ENCODE measurements at places on chromosomes 4 and X.

GRCh38 chr4:77576351-77576750 is 29.3 kb upstream of the CXCL13 start:
- H3K36me3 ChIP-seq, result no peaks in the 10 kb centered on the region
- peaks cover 33% of the 10 kb centered on the region for H3K27me3 ChIP-seq
- no peak overlapping the region for H3K4me3 ChIP-seq
- no peak for DNase-seq
- peaks cover 10% of the 10 kb centered on the region for H3K4me1 ChIP-seq

DNA sequence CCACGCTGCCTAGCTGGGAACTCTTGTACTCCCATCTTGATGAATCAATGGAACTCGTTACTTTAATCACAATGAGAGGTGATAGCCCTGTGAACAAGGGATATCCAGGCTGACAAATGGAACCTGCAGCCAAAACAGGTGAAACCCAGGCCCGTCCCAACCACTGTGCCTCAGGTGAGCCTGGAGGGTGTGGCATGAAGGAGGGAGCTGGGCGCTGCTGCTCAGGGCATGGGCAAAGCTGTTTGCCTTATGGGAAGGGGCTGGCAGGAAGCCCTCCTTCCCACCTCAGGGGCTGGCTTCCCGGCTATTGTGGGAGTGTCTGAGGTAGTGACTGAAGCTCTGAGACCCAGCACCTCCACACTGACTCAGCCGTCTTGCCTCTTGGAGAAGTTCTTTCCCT is 209.4 kb upstream of the ATP6AP2 start:
- no peaks in the 10 kb centered on the region for H3K36me3 ChIP-seq
- H3K27me3 ChIP-seq, result no peaks in the 10 kb centered on the region
- no peak overlapping the region for H3K27ac ChIP-seq
- H3K4me1 ChIP-seq, result no peaks in the 10 kb centered on the region

GRCh38 chr4:35052546-35052945 is 1191.8 kb downstream of the ARAP2 start:
- no peaks in the 10 kb centered on the region for H3K36me3 ChIP-seq
- H3K4me3 ChIP-seq, result no peak overlapping the region
- H3K27me3 ChIP-seq, result no peaks in the 10 kb centered on the region
- no peak overlapping the region for H3K27ac ChIP-seq
- DNase-seq, result no peak
- H3K4me1 ChIP-seq, result no peaks in the 10 kb centered on the region

- no peak for DNase-seq
- no peaks in the 10 kb centered on the region for H3K4me1 ChIP-seq
- H3K36me3 ChIP-seq, result no peaks in the 10 kb centered on the region
- H3K4me3 ChIP-seq, result no peak overlapping the region
- no peaks in the 10 kb centered on the region for H3K27me3 ChIP-seq
- H3K27ac ChIP-seq, result no peak overlapping the region
Measured at GRCh38 chr4:14309431-14309830, 681.9 kb upstream of the BOD1L1 start.

GRCh38 chr4:1366371-1367229 is 19.6 kb downstream of the UVSSA start:
- no peak overlapping the region for H3K27ac ChIP-seq
- DNase-seq, result no peak
- H3K4me1 ChIP-seq, result no peaks in the 10 kb centered on the region
- H3K36me3 ChIP-seq, result no peaks in the 10 kb centered on the region
- H3K4me3 ChIP-seq, result no peak overlapping the region
- H3K27me3 ChIP-seq, result no peaks in the 10 kb centered on the region

GRCh38 chr4:87532109-87532508 is 2.9 kb upstream of the SPARCL1 start:
- H3K27ac ChIP-seq, result no peak overlapping the region
- H3K4me1 ChIP-seq, result no peaks in the 10 kb centered on the region
- H3K4me3 ChIP-seq, result no peak overlapping the region
- H3K27me3 ChIP-seq, result no peaks in the 10 kb centered on the region
- no peak for DNase-seq

DNA sequence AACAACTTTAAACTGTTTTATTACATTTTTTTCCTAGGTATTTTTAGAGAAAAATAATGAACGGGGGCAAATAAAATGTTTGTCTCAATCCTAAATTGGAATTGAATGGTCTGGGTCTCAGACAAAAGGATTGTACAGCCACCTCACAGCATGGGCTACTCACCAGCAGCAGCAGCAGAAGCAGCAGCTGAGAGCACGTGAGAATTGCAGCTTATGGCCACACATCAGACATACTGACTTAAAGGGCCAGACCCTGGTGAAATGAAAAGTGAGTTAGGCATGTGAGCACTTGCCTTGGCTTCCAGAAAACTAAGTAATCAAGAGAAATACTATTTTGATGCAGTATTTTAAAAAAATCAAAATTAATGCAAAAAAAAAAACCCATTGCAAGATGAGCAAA is 56.6 kb downstream of the AASDH start:
- H3K27me3 ChIP-seq, result no peaks in the 10 kb centered on the region
- DNase-seq, result no peak
- H3K4me3 ChIP-seq, result no peak overlapping the region
- H3K4me1 ChIP-seq, result no peaks in the 10 kb centered on the region

DNA sequence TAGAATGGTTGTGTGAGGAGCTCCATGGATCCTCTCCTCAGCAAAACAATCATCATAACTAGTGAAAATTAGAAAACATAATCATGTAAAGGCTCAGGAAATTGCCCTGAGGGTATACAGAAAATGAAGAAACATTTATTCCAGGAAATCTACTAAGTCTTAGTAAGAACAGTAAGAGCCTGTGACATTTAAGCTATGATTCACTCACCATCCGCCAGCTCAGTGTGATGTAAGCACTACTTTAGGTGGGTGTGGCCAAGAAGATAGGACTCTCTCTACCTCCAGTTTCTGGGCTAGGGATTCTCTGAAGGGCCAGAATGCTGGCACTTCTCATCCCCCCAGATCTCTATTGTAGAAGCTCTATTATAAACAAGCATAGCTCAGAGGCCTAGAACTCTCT is 147.5 kb downstream of the DLG3 start:
- H3K4me3 ChIP-seq, result no peak overlapping the region
- peaks cover 5% of the 10 kb centered on the region for H3K36me3 ChIP-seq
- peaks cover 3% of the 10 kb centered on the region for H3K27me3 ChIP-seq
- H3K27ac ChIP-seq, result peak overlapping the region; percentile 66
- peaks cover 8% of the 10 kb centered on the region for H3K4me1 ChIP-seq

Measured in activated naive CD8-positive, alpha-beta T cell treated with anti-CD3 and anti-CD28 coated beads for 36 hours (primary cell).